ELR (cell line): ENCODE measurements at places on chromosomes 1 and 21.

DNA sequence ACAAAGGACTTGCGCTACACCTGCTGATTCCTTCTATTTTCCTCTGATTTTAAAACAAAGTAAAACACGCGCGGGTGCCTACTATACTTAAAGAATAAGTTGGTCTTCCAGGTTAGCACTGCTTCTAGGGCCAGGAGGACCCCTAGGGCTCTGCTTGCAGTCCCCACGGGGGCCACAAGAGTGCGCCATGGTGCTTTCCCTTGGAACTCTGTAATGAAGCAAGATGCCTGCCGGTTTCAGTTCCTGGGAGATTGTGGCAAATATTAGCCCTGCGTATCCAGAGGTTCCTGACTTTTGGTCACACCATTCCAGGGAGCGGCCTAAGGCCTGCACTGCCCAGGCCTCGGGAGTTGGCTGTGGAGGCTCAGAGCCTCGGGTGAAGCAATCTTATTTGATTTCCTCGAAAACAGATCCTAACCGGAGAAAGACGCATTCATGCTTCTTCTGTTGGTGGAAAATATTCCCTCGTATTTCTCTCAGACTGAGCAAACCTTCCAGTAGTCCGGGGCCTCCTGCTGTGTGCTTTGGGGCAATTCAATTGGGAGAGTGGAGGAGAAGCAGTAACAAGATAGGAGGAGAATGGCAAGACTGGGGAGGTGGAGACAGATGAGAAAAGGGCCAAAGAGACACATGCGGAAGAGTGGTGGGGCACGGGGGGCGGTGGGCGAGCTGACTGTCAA is 25.3 kb downstream of the ADAM30 start:
- peak; percentile 86 for DNase-seq

DNA sequence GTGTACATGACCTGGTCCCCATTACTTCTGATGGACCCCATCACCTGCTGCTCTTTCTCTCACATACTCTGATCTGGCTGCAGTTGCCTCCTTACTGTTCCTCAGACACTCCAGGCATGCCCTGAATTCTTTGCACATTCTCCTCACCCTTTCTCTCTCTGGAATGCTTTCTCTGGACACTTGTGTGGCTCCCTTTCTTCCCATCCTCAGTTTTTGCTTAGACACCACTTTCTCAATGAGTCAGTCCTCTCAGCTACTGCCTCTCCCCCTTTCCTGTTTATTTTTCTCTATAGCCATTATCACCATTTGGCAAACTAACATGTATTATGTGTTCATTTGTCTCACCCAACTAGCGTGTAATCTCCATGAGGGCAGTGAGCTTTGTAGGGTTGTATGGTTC is 28.1 kb downstream of the PLXNA2 start:
- peak; percentile 73 for DNase-seq

DNA sequence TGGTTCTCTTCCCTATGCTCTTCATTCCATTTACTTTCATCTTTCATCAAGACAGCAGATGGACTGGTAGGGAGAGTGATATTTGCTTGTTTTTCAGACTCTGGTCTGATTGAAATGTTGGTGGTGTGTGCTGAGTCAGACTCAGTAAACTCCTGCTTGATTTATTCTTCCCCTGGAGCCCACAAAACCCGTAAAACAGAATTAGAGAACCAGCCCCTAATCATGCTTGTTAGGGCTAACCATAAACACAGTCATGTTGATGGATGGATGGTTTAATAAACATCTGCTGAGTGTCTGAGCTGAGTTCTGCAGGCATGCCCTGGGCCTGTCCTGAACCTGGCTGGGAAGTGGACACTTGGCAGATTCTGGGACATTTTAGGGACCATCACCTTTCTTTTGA is 24.8 kb downstream of the NOS1AP start:
- peak; percentile 13 for DNase-seq

- peak; percentile 41 for DNase-seq
Measured at GRCh38 chr1:219568733-219569132, 44.2 kb downstream of the ZC3H11B start.

DNA sequence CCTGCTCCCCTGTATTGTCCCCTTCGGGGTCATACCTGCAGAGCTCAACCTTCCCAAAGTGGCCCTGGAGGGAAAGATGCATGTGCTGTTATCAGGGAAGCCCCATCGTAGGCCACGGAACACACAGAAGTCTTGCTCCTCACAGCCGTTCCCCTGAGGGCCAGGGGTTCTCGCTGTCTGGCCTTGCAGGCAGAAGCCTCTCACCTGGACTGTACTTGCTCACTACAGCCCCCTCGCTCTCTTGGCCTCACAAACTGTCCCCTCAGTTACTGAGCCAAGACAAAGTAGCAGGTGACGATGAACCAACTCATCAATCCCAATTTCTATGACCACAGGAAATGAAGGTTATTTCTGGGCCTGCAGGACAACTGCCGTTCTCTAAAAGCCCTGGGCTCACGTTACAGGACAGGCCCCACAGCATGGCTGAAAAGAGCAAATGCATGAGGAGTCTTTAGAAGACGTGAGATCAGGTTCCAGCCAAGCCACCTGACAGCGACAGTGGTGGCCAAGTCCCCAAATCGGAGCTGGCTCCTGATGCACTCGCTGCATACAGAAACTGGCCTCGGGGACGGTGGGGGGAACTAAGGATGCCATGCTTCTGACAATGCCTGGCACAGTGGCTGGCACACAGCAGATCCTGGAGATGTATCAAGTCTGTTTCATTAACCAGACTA is 95.0 kb downstream of the RAVER2 start:
- DNase-seq, result no peak

- no peak for DNase-seq
Measured at GRCh38 chr1:108533351-108534083, 26.4 kb upstream of the EEIG2 start.

DNA sequence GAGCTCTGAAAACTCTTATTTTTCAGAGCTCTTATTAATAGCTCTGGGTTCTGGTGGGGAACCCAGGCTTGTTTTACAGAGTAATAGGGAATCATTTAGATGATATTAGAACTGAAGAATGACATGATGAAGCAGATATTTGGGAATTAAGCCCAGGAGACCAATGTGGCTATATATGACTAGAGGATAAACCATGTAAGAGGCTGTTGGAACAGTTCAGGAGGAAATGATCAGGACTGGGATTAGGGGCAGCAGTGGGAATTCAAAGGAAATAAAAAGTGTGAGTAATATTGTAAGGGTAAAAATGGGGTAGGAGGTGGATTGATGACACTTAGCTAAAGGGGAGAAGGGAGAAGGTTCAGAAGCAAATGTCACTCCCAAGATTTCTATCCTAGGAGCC is 58.6 kb downstream of the GIPC2 start:
- DNase-seq, result peak; percentile 66

GRCh38 chr1:206691604-206692003 is 6.9 kb downstream of the MAPKAPK2 start:
- no peak for DNase-seq

- peak; percentile 84 for DNase-seq
Measured at GRCh38 chr1:216600730-216601609, 122.3 kb downstream of the ESRRG start.

DNA sequence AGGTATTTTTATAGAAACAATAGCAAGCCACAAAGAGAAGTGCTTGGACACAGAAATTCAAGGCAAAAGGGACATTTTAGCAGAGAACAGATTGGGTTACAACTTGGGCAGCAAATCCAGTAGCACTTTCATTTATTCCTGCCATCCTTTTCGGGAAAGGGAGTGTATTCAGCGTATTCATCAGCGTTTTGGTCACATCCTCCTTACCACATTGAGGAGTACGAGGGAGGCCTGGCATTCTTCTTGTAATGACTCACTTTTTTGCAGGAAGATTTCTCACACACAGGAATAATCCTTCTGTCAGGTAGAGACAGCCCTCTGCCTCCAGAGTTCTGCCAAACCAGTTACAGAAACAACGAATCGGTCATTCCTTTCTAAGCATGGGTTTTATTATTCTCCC is 18.1 kb upstream of the FAM78B start:
- peak; percentile 54 for DNase-seq

- no peak for DNase-seq
Measured at GRCh38 chr1:3333903-3334302, 120.6 kb upstream of the ARHGEF16 start.

GRCh38 chr1:28365864-28366263 is 3.7 kb upstream of the PHACTR4 start:
- no peak for DNase-seq

- no peak for DNase-seq
Measured at GRCh38 chr21:32340863-32341848, 42.5 kb downstream of the MRAP start.

- DNase-seq, result peak; percentile 57
Measured at GRCh38 chr1:24027838-24028468, 47.8 kb upstream of the SRSF10 start.

DNA sequence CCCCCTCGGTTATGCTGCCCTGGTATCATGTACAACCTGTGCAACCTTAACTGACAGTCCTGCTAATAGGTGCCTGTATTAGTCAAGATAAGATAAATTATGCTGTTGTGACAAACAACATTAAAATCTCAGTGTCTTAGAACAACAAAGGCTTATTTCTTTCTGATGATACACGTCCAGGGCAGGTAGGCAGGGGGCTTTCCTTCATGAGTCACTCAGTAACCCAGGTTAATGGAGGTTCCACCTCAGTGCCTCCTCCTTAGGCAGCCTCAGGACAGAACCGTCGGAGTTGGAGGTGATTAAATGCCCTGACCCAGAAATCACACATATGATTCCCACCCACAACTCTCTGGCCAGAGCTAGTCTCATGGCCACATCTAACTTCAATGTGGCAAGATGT is 94.6 kb upstream of the CASZ1 start:
- no peak for DNase-seq

DNA sequence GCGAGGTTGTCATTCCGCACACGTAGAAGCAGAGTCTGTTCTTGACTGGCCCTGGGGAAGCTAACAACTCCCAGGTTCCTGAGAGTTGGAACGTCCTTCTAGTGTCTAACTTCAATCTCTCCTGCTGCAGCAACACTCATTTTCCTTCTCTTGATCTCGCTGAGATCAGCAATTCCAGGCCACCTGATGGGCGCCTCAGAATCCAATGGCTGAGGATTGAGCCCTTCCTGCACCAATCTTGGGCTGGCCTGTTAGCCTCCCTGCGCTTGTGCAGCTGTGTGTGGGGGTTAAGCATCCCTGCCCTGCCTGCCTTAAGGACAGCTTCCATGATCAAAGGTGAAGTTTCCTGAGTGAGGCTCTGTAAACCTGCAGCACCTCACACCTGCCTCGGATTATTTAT is 87.9 kb downstream of the SYT2 start:
- DNase-seq, result no peak

DNA sequence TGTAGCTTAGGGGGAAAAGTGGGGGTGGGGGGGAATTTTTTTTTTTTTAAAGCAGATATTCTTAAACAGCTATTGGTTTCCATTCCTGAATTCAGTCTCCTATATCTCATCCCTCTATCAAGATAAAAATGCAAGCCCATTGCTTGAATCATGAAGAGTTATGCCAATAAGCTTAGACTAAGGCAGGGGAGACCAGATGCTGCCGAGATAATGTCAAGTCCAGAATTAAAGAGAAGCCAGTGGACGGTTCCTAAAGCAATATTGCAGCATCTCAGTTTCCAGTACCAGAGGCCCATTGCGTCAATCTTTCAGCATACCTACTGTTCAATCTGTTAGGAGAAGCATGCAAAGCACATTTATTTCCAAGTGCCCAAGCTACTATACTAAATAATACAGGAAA is 309.4 kb downstream of the BARHL2 start:
- DNase-seq, result no peak

DNA sequence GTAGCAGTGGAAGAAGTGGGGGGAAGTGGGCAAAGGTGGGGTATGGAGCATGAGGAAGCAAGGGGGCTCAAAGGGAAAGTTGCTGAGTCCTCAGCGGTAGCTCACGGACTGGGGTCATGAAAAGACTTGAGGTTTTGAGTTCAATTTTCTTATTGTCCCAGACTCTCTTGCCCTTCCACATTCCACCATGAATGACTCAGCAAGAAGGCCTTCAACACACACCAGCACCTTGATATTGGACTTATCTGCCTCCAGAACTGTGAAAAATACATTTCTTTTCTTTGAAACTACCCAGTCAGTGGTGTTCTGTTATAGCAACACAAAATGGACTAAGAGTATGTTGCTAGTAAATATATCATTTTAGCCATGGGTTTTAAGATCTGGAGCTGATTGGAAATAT is 17.3 kb upstream of the RHBDL2 start:
- DNase-seq, result peak; percentile 74

- no peak for DNase-seq
Measured at GRCh38 chr21:29800056-29800455, 139.7 kb downstream of the GRIK1 start.

DNA sequence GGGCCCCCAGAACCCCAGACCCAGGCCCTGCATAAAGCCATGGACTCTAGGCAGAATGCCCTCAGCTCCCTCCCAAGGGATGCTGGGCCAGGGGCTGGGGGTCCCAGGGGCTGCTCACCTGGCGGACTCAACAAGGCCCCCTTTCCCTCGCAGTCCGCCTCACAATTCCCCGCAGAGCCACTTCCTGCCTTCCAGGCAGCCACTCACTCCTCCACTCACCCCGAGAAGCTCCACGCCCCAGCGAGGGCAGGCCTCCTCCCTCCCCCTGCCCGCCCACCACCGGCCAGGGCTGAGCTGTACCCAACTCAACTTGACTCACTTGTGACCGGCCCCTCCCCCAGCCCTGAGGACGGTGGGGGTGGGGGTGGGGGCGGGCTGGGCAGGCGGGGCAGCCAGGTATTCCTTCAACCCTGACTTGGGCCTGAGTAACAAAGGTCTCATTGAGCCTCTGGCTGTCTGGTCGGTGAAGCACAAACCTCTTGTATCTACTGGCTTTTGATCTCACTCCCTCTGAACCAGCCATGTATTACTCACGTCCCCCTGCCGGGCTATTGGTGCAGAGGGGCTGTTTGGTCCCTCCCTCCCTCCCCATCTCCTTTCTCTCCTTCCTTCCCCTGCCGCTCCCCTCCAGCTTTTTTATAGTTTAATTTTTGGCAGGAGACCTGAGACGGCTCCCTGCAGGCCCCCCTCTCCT is 5.9 kb downstream of the BLACAT1 start:
- DNase-seq, result peak; percentile 76

DNA sequence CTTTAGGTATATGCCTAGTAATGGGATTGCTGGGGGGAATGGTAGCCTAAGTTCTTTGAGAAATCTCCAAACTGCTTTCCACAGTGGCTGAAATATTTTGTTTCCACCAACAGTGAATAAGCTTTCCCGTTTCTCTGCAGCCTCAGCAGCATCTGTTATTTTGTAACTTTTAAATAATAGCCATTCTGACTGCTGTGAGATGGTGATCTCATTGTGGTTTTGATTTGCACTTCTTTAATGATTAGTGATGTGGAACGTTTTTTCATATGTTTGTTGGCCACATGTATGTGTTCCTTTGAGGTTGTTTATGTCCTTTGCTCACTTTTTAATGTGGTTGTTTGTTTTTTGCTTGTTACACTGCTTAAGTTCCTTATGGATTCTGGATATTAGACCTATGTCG is 237.4 kb downstream of the CENPF start:
- peak; percentile 57 for DNase-seq

- DNase-seq, result no peak
Measured at GRCh38 chr1:63601061-63601460, 7.8 kb downstream of the PGM1 start.

DNA sequence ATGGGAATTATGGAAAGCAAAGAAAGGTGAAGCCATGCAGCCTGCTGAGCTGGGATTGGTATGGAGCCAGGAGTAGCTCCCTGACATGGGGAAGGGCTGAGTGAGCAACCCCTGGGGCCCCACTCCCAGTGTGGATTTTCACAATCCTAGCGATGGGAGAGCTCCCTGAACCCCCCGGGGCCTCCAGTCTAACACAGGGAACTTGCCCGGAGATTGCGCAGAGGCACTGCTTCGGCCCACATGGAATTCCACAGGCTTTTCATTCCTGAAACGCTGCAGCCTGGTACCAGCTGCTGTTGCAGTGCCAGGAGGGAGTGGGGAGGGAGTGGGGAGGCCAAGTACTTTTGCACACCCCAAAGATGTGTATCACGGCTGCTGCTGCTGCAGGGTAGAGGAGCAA is 110.4 kb upstream of the C21orf91 start:
- no peak for DNase-seq

GRCh38 chr1:55384637-55385036 is 169.5 kb upstream of the USP24 start:
- DNase-seq, result no peak
